CD4-positive, alpha-beta T cell treated with Interleukin-6 for 4 hours (primary cell): ENCODE measurements at places on chromosomes 6 and 20.

DNA sequence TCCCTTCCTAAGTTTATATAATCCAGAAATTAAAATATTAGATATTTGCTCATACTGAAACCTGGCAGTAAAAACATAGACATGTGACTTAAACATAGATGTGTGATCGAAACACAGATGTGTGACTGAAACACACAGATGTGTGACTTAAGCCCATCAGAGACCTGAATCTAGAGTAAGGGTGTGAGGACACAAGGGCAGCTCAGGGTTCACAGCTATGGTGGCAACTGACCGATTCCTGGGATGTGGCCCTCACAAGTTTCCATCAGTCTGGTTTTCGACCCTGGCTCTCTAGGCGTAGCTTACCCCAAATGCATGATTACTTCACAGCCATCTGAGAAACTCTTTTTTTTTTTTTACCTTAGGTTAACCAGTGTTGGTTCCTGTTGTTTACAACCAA, 137.0 kb downstream of the NRN1 start:
- DNase-seq = no peak

DNA sequence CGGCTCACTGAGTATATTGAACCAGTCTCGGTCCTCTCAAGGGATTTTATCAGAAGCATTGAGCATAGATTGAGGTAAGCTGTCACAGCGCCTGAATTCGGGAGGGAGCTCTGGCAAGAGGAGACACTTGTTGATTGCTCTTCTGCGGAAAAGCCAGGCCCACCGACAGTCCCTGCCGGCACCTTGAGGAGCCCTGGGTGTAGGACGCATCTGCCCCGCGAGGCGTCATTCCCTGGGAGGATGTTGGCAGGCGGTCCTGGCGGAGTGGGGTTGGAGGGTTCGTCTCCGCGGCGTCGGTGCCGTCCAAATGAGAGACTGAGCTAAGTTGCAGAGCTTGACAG, 843 bp downstream of the FBXO9 start:
- peak; percentile 37 for DNase-seq

GRCh38 chr6:17490724-17491123, 97.3 kb downstream of the CAP2 start:
- DNase-seq = no peak

- DNase-seq = no peak
Observed at GRCh38 chr6:628766-629165, 28.1 kb downstream of the HUS1B start.

GRCh38 chr20:63945031-63945658, 11.1 kb downstream of the UCKL1 start:
- no peak for DNase-seq

DNA sequence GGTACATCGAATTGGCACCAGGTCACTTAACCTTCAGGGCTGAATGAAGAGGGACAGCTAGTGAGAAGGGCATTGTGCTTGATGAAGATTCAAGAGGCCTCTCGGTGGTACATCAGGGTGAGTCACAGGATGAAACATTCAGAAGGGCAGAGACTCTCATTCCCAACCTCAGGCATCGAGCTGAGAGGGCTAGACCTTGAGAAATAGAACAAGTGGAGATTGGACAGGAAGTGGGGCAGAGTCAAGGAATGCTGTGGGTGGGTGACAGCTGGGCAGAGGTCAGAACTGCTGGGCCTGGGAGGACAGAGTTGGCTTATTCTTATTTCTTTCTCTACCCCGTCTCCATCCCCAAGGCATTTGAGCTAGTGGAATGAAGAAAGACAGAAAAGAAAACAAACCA, 126.0 kb downstream of the SCML4 start:
- no peak for DNase-seq

- DNase-seq = no peak
Observed at GRCh38 chr6:100493206-100493888, 28.6 kb upstream of the SIM1 start.

GRCh38 chr20:60869087-60869486, 383.0 kb upstream of the CDH4 start:
- no peak for DNase-seq
